ENCODE measurements at places on chromosomes 13 and 19.

DNA sequence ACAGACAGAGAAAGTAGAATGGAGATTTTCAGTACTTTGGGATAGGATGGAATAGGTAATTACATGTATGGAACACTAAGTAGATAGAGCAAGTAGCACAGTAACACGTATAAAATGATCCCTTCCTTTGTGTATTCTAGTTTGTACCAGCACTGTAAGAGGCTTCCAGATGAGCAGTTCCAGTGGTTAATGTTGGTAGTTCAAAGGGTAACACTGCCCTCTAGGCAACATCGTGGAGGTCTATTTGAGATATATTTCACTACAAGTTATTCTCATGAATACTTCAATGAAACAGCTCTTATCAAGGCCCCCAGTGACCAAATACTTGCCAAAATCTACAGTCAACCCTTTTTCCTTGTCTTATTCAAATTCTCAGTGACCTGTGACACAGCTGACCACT, 13.5 kb upstream of the ZNF563 start:
- no peak for DNase-seq

DNA sequence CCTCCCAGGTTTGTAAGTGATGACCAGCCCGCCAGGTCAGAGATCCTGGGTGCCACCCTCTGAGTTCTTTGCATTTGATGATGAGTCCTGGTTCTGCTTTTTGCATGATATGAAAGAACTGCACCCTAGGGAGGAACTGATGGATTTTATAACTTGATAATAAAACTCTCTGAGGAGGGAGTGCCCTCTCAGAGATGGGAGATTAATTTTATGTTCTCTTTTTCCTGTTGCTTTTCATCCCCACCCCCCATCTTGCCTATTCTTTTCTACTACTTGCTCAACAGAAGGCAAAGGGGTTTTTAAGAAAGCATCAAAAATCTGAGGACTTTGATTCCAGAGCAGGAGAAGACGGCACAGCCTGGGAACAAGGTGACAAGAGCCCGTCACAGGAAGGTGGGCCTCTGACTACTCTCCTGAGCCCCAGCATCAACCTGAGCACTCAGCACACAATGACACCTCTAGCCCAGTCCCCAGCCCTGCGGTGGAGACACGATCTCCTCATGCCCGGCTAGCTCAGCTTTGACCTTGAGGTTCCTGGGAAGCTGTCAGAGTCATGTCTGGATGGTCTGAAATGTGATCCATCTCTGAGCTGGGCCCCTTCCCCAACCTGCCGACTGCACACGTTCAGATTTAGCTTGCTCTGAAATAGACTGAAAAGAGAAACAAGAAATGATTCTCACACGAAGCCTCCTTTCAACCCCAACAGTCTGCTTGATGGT, 69.1 kb downstream of the SIAH3 start:
- DNase-seq, result no peak

- DNase-seq, result no peak
Measured at GRCh38 chr13:78806457-78806856, 147.5 kb upstream of the OBI1 start.

DNA sequence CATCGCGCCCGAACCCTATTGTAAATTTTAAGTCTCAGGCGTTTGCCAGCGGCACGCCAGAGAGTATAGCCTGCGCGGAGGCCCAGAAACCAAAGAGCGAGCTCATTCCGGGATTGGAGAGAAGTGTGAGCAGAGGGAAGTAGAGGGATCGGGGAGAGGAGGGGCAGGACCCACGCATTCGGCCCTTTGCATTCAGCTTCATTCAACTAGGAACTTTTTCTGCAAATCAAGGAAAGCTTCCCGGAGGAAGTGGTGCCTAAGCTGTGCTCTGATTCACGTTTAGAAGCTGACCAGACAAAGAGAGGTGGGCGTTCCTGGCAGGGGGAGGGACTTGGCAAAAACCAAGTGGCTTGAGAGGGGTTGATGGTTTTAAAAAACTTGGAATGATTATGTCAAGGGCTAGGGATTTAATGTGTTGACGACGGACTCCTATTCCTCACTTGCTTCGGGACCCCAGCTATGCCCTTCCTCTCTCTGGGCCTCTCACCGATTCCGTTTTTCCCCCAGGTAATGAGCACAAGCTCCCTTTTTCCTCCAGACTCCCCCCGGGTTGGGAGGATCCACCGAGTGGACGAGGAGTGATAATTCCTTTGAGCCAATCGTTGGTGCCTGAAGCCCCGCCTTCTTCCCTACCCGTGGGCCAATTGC, 811 bp upstream of the PRMT1 start:
- DNase-seq, result no peak

- DNase-seq, result no peak
Measured at GRCh38 chr19:4183967-4184717, 1.7 kb downstream of the ANKRD24 start.

DNA sequence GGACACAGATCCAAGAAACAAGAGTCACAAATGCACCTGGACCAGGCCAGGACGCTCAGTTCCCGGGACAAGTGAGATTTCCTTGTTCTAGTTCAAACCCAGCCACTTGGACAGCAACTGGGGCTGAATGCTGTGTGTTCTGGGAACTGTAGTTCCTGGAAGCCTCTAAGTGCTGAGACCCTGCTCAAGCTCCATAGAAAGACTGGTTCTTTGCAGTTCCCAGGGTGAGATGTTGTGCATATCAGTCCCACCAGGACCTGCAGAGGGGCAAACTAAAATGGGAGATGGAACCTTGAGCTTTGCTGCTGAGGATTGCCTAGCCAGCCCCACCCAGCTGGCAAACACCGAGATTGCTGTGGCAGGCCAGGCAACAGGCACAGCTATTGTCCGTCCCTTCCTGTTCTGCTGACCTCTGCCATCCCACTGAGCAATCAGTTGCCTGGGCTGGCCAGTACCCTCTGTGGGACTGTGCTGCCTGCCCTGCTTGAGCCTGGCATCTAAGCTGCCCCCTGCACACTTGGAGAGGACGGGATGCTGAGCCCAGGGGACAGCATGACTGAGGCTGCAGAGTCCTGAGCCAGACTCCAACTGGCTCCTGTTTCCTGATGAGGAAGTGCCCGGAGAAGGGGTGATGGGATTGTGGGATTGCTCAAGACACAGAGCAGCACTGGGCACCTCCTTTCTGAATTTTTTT, 1.4 kb upstream of the GIPC1 start:
- DNase-seq, result no peak

DNA sequence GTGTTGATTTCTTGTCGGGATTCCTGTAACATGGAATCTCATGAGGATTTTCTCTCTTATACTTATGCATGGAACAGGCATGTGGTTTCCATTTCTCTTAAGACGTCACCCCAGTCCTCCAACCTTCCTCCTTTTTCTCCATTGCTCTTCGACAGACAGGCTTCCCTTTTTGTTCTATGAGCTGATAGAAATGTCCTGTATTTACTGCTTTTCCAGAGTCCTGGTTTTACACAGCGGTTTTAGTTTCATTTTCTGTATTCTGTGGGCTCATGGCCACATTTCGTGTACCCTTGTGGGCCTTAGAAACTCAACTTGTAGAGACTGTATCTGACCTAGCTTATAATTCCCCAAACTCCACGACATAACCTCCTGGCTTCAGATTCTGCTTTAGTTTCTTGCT, 113.1 kb downstream of the PAN3 start:
- DNase-seq, result no peak

DNA sequence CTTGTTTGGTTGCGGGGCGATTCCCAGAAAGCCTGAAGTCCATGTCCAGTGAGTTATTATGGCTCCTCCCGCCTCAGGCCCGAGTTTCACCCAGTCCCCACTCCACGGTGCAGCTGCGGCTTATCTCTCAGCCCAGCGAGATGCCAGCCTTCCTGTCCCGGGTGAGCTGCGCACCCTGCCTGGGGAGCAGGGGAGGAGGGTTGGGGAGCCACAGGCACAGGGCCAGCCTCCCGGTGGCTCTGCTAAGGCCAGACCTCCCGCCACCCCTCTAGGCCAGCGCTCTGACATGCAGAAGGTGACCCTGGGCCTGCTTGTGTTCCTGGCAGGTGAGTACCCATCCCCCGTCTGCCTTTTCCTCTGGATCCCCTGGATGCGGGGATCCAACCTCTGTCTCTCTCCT, 3.5 kb downstream of the FXYD3 start:
- no peak for DNase-seq

DNA sequence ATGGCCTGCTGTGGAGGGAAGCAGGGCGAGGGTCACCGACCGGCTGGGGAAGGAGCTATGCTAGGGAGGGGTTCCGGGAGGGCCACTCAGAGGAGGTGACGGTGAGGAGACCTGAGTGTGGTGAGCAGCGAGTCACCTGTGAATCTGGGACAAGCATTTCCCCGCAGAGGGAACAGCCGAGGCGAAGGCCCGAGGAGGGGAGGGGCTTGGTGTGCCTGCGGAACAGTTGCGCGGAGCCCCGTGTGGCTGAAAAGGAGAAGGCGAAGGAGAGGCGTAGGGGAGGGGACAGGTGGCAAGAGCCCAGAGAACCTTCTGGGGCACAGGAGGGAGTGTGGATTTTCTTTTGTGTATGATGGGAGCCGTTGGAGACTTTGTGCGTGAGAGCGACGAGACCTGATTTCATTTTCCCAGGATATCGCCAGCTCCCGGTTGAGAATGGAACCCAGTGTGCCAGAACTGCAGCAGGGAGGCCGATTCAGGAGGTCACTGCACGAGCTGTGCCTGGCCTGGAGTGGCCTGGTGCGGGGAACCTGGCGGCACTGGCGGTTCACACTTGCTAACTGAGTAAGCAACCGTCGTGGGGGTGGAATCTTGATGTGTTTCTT, 117.7 kb upstream of the ZNF507 start:
- no peak for DNase-seq

- no peak for DNase-seq
Measured at GRCh38 chr13:93502987-93503615, 276.5 kb downstream of the GPC6 start.

DNA sequence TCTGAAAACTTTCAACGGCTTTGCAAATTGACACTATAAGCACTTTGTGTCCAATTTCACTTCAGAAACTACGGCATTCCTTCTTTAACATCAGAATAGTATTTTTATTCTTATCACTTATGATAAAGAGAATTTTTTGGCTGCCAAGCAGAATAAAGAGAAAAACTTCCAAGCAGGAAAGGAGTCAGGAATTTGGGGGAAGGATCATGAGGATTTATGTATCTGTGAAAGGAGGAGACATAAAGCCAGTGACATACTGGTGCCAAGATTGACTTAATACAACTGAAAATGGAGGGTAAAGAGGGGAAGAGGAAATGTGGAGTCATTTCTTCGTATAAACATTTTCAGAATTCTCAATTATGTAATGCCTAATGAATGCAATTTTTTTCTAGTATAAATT, 94.7 kb downstream of the RBM26 start:
- no peak for DNase-seq

GRCh38 chr19:6417713-6418561, 6.7 kb downstream of the KHSRP start:
- DNase-seq, result no peak

DNA sequence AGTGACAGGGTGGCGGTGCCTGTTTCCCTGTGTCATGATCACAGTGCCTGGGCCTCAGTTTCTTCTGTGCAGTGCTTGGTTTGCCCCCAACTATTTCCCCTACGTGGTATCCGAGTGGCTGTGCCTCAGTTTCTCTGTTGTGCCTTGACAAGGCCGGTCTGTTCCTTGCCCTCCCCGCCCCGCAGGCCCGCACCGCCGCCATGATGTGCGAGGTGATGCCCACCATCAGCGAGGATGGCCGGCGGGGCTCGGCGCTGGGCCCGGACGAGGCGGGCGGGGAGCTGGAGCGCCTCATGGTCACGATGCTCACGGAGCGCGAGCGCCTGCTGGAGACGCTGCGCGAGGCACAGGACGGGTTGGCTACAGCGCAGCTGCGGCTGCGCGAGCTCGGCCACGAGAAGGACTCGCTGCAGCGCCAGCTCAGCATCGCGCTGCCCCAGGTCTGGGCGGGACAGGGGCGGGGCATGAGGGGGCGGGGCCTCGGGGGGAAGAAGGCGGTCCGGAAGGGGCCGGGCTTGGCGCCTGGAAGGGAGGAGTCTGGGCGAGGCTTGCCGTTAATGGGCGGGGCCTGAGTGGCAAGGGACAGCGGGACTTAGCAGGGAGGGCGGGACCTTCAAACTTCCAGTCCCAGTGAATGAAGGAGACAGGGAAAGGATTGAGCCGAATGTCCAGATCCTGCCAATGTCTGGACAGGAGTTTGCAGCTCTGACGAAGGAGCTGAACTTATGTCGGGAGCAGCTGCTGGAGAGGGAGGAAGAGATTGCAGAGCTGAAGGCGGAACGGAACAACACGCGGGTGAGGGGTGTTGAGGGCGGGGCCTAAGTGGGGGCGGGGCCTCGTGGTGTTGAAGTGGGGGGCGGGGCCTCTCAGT, 8.6 kb downstream of the PPFIA3 start:
- peak; percentile 94 for DNase-seq

DNA sequence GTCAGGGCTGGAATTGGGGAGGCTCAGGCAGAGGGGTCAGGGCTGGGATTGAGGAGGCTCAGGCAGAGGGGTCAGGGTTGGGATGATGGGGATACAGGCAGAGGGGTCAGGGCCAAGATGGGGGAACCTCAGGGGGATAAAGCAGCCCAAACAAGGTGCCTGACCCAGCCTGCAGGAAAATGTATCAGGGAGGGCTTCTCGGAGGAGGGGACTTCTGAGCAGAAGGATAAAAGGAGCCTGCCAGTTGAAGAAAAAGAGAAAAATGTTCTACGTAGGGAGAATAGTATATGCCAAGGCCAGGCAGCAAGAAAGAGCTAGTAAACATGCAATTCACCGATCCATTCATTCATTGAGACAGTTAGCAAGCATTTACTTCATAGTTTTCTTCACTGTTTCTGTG, 84.8 kb downstream of the MAP4K1 start:
- DNase-seq, result no peak

GRCh38 chr19:6223461-6224307, 56.1 kb downstream of the MLLT1 start:
- no peak for DNase-seq

DNA sequence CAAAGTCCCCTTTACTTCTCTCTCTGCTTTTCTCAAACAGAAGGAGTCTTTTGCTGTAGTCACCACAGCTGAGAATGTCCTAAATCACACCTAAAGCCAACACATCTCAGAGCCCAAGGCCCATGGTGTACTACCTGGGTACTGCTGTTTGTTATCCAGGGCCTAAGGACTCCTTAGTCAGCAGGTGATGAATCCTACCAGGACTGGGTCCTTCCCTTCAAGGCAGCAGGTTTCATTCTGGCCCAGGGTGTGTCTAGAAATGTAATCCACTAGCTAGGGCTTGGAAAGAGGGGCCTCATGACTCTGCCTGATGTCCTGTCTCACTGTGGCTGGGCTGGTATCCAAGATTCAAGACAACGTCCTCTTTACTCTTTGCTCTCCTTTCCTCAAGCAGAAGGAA, 36.2 kb upstream of the ENOX1 start:
- no peak for DNase-seq

DNA sequence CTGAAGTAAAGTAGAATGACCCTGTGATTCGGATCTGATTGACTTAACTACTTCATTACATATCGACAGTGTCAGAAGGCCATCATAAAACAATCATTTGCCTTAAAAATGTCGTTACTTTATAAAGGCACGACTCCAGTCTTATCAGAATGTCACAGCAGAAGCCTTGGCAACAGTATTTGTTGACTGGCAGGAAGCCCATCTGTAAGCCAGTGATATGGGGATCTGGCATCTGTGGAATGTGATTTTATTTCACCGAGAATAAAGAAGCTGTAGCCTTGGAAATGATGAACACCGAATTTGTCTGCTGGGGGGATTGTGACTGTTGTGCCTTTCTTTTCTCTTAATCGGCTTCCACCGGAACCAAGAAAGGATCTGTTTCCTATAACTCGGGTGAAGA, 362.5 kb downstream of the TDRD3 start:
- DNase-seq, result no peak

GRCh38 chr19:39401549-39402345, 4.9 kb upstream of the ZFP36 start:
- no peak for DNase-seq

- no peak for DNase-seq
Measured at GRCh38 chr13:112854321-112854720, 114.7 kb upstream of the MCF2L start.
